CD14-positive monocyte (primary cell): ENCODE measurements at places on chromosomes 3 and 15.

DNA sequence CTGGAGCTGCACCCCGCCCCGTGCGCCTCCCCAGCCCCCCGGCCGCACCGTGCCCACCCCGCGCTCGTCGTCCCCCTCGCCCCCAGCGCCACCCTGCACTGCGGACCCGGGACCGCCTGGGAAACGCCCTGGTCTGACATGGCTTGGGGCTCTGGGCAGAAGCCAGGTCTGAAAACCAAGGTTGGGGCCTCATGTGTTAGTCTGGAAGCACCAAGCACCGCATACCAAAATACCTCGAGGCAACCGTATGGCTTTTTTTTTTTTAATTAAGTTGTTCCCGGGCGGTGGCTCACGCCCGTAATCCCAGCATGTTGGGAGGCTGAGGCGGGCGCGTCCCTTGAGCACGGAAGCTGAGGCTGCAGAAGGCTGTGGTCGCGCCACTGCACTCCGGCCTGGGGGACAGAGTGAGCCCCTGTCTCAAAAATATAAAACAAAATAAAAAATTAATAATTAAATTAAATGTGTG, 91.5 kb upstream of the CHD2 start:
- DNase-seq: peak; percentile 44

DNA sequence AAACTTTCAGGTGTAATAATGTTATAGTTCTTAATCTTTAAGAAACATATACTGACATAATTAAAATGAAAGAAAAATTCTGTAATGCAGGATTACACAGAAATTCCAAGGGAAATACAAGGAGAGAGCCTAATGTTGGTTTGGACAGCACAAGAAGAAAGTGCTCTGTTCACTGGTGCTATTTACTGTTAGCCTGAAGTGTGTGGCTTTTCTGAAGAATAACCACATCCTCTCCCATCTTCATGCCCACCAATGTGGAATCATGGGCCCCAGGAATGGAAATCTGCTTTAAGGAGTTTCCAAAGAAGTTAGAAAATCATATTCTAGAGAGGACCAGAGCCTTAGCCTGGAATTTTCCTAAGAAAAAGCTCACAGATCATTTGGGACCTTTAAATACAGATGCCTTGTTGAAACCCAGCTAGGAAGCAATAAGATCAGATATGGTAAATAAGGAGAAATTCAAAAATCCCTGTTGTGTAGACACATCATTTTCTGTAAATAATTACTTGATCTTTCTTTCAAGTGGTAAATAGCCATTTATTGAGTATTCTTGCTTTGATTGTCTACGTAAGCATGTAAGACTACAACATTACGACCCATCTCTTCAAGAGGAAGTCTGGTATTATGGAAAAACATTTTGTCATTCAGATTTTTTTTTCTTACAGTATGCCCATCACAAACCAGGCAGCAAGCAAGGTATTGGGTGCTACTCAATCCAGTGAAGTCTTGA, 10.3 kb upstream of the USP50 start:
- DNase-seq: no peak

- no peak for DNase-seq
These were observed 45.2 kb upstream of the LMCD1 start for GRCh38 chr3:8456412-8456811.

- DNase-seq: no peak
These were observed 285.6 kb upstream of the TPM1 start for GRCh38 chr15:62756995-62757360.

DNA sequence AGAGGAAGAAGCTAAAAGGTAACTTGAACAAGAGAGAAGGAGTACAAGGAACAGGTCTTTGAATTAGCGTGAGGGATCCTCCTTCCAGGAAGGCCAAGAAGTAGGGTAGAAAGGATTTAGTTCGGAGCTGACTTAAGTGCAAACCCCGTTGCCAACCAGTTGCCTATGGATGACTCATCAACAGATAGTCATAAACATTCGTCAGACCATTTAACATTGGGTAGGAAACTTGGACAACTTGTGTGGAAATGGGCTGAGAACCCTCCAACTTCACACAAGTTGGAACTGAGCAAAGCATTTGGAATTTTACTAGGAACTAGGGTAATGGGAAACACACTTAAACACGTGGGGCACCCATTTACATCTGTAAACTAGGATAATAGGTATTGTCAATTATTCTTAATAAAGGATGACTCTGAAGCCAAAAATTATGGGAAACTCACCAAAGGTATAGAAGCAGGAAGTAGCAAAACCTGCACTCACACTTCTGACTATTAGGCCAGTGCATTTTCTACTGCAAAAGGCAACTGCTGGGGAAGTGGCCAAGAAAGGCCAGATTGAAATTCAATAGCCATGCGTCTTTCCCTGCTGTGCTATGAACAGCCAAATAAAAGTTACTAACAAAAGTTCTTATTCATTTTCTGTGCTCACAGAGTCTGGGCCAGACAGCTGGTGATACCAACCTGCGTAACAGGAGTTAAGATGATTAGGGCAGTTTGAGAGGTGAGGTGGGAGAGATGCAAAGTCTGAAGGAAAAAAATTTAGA, 174.5 kb upstream of the TMC3 start:
- no peak for DNase-seq

DNA sequence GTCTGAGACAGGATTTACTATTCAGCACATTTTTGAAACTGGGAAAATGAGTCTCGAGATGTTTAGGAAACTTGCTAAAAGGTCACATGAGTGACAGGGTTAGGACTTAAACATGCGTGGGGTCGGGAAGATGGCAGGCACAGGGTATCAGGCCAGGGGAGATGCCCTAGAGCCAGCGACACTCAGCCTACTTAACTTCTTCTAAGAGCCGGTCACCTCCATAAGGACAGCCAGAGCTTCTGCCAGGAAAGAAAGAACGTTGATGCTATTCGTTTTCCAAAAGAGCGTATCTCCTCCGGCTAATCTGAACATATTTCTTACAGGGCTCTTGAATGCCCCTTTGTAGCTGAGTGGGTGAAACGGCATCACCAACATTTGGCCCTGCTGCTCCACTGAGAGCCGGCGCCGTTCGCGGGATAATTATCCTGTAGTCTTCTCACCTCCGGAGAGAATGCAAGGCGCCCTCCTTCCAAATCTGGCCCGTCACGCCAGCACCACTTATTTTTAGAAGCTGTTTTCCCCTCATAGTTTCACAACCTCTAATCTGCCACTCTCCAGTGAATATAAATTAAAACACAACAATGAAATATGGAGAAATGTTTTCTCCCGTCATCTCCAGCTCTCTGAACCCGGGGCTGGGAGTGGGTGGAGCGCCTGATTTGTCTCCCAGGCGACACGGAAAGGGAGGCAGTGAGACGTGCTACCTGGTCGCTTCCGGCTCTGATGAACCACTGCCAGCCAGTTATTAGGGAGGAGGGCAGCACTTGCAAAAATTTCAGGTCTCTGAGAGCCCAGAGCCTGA, 58.5 kb downstream of the LIPC start:
- DNase-seq: no peak

GRCh38 chr3:13040361-13041074, 32.7 kb downstream of the IQSEC1 start:
- peak; percentile 82 for DNase-seq

DNA sequence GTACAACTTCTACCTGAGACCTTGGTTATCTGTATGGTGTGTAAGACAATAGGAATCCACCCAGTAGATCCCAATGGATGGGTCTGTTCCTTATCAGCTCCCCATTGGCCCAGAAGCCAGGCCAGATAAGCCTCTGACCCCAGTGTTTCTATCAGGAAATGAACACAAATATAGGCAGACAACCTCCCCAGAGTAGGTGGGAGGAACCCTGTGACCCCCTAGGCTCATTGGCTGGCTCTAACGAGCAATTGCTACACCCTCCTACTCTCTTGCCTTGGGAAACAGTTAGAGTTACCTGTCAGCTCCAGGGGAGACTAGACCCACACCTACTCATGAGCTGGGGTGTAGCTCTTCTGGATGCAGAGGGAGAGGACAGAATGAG, 299.9 kb downstream of the UACA start:
- DNase-seq: no peak

DNA sequence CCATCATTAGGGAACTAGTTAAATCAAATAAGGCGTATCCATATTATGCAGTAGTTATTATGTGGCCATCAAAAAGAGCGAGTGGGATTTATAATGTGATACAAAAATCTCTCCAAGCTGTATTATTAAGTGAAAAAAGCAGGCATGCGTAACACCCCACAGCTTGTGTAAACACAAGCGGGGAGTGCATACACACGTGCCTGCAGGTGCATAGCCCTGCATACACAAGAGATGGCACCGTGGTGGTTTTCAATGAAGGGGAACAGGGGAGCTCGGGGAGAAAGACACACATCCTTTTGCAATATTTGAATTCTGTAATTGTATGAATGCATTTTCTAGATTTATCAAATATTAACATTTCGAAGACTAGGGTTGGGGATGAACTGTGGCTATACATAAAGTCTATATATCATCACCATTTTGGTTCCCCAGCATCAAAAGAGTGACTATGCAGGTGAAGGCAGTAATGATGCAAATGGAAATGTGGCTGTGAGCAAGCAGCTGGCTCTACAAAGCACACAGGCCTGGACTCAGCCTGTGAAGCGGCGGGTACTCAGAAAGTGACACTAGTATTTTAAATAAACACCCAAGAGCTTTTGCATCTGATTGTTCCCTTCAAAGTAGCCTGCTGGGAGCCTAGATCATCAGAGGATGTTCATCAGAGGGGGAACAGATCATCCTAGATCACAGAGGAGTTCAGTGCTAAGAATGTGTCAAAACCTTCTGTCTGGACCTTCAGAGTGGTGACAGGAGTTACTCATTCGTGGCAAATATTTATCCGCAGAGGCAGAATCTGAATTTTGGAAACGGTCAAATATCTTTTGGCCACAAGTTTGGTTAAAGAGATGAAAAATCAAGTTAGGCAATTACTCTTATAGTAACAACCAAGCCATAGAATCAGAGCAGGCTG, 9.4 kb upstream of the KIF7 start:
- DNase-seq: no peak

- DNase-seq: no peak
These were observed 54.0 kb upstream of the GCNT3 start for GRCh38 chr15:59557581-59557980.

DNA sequence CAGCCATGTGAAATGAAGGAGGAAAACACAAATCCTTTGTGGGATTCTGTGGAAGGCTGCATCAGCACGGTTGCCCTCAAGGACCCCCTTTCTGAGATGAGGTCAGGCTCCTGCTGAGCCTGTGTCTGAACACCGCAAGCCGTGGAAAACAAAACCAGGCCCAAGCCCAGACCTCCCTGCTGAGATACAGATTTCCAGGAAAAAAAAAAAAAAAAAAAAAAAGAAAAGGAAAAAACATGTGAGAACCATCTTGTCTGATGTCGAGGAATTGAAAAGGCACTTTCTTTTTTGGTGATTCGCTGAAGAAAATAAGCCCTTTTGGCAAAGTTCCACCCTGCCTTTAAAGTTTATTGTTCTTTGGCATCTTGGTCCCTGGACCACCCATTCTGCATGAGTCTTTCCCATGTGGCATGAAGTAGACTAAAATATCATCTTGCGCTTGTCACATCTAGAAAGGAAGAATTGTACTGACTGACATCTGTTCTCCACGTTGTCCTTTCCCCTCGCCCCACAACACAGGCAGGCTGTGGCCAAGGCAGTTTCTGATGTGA, 117.6 kb downstream of the CHST2 start:
- DNase-seq: no peak

DNA sequence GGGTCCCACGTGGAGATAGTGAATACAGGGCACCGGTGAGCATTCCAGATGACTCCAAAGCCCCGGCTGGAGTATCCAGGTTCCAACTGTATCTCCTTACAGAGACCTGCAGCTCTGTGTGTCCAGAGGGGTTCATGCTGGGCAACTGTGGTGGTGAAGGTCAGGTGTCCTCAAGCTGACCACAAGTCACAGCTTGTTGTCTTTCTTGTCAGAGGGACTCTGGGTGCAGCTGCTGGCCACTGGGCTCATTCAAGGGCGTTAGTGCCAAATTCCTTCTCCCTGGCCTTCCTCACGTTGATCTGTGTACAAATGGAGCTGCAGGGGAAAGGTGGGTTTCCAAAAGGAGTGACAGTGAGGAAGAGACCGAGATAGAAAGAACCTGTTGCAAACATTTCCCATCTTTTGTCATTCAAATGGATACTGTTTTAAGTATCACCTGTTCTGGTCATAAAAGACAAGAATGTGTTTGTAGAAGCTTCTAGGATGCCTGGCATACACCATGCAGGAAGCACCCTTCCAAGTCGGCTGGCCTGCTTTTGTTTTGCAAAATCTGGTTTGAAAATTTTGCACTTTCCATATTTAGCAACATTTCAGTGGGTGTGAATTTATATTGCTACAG, 52.5 kb downstream of the CEMIP start:
- DNase-seq: no peak

GRCh38 chr3:158094235-158095110, 11.7 kb downstream of the SHOX2 start:
- no peak for DNase-seq

DNA sequence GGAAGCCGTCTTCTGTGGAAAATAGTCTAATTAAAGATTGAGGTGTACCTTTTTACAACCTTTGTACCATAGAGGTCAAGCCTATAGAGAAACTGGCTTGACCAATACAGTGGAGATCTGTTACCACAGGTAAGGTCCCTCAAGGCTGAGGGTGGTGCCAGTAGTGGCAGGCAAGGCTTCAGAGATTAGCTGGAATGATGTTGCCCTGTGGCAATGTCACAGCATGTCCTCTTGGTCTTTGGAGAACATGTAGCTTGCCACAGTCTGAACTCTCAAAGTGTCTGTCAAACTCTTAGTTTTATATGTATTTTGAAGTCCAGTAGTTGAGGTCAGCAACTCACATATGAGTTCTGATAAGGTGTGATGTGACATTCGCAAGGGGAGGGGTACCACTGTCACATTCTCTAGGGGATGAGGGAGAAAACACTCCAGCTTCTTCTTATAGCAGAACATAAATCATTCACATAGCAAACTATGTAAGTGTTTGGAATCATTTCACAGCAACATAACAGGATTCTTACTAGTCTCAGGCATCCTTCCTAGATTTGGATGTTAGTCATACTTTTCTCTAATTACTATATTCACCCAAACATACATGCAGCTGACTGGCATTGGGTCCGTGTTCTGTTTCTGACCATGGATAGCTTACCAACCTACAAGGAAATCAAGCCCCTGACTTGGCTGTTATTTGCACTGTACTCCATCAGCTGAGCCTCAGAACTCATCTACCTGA, 173.6 kb downstream of the UBE2E2 start:
- DNase-seq: no peak

DNA sequence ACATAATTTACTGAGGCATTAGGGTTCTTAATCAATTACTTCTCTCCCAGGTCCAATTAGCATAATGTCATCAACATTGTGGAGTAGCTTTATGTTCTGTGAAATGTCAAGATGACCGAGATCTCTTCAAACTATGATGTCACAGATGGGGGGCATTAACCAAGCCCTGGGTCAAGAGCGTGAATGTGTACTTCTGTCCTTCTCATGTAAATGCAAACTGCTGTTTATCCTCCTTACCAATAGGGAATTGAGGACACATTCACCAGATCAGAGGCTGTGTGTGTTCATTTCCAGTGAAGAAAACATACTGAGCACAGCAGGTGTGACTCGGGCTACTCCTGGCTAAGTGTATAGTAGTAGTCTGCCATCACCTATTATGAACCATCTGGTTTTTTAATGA, 177.9 kb downstream of the MINAR1 start:
- DNase-seq: no peak
